ENCODE measurements at places on chromosomes 13 and 19.
A peak's percentile ranks its signal among the peaks of the same experiment; 100 is the strongest.

GRCh38 chr19:18417250-18418028 is 1.8 kb upstream of the SSBP4 start:
- DNase-seq, result no peak

- DNase-seq, result no peak
Measured at GRCh38 chr13:105838231-105838630, 697.2 kb downstream of the EFNB2 start.

DNA sequence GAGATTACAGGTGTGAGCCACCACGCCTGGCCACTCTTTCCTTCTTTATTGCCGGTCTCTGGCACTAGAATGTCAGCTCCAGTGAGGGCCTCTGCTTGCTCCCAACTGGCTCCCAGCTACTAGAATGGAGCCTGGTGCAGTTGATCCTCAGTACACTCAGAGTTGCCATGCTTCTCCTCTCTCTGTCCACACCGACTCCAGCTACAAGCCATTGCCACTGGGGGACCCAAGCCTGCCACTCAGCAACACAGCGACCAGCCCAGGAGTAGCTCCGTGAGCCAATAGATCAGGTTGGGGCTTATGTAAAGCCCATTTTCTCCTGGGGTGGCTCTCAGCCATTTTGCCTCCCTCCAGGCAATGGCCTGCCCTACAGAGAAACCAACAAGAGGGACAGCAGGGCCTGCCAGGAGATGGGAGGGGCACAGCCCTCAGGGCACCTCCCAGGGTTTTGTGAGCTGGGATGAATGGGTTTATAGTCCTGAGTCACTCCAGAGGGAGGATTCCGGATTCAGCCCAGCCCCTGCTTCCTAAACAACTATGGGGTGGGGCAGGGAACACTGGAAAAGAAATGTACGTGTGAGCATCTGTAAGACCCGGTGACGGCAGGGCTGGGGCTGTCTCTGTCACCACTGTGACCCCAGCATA is 36.5 kb downstream of the OPA3 start:
- DNase-seq, result no peak

- no peak for DNase-seq
Measured at GRCh38 chr13:113118261-113119021, 4.2 kb upstream of the F10 start.

- no peak for DNase-seq
Measured at GRCh38 chr13:89790696-89791095, 1556.8 kb upstream of the MIR17HG start.

- no peak for DNase-seq
Measured at GRCh38 chr19:262125-262524, 29.1 kb downstream of the PLPP2 start.

DNA sequence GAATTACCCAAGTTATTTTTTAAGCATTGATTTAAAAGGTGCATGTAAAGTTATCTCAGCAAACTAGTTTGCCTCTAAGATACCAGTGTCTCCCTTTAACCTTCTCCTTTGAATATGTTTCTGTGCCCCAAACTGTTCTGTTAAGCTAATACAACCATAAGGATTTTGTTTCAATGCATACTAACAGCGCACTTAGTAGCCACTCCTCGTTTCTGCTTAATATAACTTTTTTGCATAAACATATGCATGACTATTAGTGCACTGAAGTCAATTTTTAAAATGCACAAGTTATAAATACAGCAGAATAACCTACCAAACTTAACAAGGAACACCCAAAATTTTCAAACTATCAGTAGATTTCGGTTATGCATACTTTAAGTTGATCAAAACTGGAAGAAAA is 79.4 kb downstream of the SERP2 start:
- DNase-seq, result no peak

- peak; percentile 4 for DNase-seq
Measured at GRCh38 chr19:5103061-5103701, 134.3 kb downstream of the KDM4B start.
